Ureter (tissue), 1 donor: ENCODE measurements at places on chromosomes 1 and 21. TPM values are rescaled to one million over a fixed set of nuclear protein-coding genes. Genes with fewer than 3 reads are reported as not detected.

Gene OR2T35
- total RNA-seq: not detected

GRCh38 chr21:46326110-46326703, 2.3 kb downstream of the PCNT start:
- DNase-seq: no peak

DNA sequence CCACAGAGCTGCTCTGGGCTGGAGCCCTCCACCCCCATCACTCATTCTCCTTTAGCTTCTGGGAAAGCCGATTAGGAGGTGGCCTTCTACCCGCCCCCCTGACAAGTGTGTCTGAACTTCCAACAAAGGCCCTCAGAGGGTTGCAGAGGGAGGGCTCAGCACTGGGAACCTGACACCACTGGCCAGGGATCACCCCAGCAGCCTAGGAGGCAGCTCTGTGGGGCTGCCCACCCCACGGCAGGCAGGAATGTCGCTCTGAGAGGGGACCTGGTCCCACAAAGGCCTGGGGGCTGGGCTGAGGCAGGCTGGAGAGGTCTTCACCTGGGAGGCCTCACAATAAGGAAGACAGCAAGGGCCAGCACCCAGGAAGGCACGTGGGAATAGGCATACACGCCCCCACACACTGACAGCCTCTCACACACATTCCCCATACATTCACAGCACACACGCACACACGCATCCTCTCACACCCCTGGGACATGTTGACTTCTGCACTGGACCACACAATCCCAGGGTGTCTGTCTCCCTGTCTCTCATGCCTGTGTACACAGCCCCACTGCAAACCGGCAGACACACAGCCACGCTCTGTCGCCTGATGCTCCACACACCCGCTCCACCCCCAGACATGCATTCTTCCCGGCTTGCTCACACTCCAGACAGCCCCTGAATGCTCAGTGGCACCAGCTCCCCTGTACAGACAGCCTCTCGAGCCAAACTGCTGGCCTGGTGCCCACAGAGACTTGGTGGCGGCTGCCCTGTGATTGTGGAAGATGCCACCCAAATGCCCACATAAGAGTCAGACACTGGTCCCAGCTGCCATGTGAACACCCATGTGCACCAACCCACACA, 30.7 kb downstream of the DMBX1 start:
- DNase-seq: no peak

Gene CA6
- total RNA-seq: not detected

DNA sequence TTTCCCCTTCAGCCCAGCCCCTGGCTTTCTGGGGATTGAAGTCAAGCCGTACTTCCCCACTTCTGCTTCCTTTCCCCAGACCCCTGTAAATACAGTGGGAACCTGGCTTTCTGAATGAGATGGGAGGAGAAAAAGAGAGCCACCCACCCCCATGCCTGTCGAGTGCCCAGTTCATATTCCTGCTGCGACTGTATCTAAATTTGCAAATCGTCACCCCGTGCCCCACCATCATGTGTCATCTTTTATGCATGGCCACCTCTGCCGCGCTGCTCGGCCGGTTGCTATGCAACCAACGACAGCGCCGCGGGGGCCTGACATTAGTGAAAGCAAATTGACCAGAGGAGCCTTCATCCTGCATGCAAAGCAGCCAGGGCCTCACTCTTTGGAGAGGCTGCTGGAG, 143.0 kb downstream of the ELAVL4 start:
- no peak for DNase-seq

Gene C1QTNF12
- total RNA-seq: 3.4 TPM
